ENCODE measurements at places on chromosomes 2 and 18.

GRCh38 chr2:63765117-63765516 is 76.6 kb upstream of the UGP2 start:
- no peak for DNase-seq

DNA sequence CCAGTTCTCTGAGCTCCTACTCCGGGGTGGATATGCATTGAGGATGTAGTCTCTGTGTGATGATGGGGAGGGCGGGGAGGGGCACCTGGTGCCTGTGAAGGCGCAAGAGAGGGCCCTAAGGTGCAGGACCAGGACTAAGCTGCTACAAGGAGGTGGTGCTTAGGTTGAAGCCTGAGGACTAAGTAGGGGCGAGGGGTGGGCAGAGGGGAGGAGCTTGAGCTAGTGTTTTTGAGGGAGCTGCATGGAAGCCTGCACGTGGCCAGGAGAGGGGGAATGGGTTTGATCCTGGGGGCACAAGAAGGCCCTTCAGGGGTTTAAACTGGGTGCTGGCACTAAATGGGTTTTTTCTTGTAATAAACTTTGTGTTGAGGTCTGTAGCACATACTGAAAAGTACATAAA is 105.0 kb downstream of the UGGT1 start:
- no peak for DNase-seq

GRCh38 chr18:30359521-30359920 is 683.0 kb downstream of the DSC3 start:
- no peak for DNase-seq

- peak; percentile 60 for DNase-seq
Observed at GRCh38 chr18:25453556-25454269, 101.7 kb upstream of the ZNF521 start.

- no peak for DNase-seq
Observed at GRCh38 chr2:150101947-150102346, 385.5 kb downstream of the RND3 start.

DNA sequence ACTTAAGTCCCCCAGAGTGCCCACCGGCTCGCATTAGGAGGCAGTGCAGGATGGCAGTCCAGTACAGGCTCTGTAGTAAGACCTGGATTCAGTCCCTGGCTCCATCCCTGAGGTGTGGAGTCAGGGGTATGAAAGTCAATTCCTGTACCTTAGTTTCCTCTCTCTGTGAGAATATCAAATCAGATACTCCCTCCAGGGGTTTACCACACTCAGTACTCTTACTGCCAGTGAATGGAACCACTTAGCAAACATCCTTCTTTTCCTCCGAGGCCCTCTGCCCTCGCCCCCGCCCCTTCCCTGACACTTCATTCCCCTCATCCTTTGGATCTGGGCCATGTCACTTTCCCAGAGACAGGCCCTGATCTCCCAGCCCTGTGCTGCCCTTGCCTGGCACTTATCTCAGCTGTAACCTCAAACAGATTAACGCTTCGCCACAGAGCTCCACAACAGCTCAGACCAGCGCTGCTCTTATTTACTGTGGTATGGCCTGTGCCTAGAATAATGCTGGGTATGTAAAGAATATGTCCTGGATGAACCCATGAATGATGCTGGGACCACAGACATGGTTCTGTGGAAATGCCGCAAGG is 159.0 kb upstream of the TMEM200C start:
- no peak for DNase-seq

DNA sequence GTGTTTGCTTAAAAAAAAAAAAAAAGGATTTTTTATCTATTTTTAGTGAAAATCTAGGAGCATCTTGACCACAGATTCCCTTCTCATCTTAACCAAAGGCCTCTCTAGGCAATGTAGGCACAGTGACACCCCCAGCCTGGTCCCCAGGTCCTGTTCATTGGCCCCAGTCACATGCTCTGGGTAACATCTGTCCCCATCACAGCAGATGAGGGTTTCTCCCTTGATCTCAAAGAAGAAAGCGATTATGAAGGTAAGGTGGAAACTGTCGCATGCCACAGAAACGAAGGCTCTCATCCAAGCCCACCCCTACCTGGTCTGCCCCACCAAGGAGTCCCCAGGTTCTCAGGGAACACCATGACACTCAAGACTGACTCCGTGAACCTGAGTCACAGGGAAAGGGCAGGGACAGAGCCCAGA is 4.7 kb downstream of the HS6ST1 start:
- no peak for DNase-seq

DNA sequence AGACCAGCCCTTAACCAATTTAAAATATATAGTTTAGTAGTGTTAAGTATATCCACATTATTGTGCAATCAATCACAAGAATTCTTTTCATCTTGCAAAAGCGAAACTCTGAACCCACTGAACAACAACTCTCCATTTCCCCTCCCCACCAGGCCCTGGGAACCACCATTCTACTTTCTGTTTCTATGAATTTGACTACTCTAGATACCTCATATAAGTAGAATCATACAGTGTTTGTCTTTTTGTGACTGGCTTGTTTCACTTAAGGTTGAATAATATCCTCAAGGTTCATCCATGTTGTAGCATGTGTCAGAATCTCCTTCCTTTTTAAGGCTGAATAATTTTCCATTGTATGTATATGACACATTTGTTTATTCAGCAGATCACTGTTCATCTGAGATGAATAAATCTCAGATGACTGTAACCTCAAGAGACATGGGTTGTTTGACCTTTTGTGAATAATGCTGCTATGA is 8.1 kb upstream of the SOS1 start:
- DNase-seq = no peak

- DNase-seq = no peak
Observed at GRCh38 chr2:38360177-38360576, 16.9 kb downstream of the ATL2 start.

GRCh38 chr18:58829263-58829662 is 35.4 kb upstream of the ZNF532 start:
- DNase-seq = no peak

GRCh38 chr18:50074404-50074803 is 120.5 kb downstream of the MYO5B start:
- DNase-seq = no peak

GRCh38 chr2:120287183-120288015 is 34.7 kb downstream of the RALB start:
- peak; percentile 82 for DNase-seq

- no peak for DNase-seq
Observed at GRCh38 chr2:101763496-101764333, 66.2 kb downstream of the MAP4K4 start.

DNA sequence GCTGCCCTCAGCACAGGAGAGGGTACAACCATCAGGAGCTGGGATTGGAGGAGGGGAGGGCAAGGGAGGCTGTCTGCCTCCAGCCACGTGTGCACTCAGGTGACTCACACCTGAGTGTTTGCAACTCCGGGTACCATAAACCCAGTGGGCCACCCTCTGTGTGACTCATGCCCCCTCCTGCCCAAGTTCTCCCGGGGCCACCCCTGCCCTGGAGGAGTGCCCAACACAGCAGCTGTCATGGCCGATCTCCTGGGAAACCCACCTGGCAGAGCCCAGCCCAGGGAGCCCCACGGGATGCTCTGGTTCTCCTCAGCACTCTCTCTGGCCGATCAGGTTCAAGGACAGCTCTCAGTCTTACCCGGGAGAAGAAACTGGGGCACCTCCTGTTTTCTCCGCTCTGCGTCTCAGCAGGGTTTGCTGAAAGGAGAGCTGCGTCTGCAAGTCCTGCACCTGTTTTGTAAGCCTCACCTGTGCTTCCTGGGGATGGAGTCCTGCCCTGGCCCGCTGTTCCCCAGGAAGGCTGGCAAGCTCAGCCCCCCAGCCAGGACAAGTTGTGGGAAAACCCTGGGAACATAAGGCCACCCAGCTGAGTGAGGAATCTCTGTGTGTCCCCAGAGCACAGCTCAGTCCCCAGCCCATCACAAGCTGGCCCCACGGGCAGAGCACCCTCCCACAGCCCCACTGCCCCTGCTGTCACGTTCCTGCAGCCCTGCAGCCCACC is 44.0 kb upstream of the UBE2F start:
- DNase-seq = no peak

- peak; percentile 16 for DNase-seq
Observed at GRCh38 chr2:174681099-174682006, 82.9 kb downstream of the CHRNA1 start.

DNA sequence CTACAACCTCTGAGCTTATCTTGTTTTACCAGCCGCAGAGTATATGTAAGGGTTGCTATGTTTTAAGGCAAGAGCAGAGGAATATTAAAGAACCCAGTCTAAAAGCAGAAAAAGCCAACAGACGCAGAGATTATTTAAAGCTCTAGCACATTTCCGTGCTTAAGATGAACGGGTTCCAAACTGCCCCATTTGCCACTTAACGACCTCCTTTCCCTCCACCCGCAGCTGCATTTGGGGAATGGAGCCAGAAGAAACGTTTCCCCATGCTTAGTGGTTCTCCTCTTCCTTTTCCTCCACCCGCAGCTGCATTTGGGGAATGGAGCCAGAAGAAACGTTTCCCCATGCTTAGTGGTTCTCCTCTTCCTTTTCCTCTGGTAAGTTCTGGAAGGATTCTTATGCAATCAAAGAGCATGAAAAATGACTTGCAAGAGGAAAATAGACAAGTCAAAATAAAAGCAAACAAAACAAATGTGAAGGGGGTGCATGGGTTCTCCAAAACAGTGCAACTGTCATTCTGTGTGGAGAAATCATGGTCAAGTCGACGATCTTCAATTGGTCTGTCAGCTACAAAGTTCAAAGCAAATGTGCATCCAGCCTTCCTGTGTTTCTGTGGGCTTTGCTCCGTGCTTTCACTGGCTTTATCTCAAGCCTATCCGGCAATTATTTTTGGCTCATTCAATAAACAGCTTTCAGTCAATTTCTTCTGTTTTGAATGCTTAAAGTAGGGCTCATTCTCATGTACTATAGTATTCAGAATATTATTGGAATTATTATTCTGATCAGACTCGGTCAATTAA is 57.8 kb downstream of the DIPK1C start:
- no peak for DNase-seq

DNA sequence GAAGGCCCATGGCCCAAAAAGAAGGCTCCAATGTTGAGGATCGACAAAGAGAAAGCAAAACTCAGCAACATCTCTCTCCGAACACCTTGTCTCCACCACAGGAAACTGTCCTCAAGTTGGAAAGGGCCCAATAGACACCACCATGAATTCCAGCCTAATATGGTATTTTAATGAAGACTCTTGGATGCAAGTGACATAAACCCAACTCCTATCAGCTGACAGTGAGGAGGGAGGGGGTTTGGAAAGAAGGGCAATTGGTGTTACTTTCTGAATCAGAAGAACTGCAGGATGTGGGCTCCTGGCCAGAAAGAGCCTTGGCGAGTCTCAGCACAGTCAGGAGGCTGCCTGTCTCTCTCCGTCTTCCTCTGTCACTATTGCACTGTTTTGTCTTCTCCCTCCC is 40.3 kb upstream of the SIGLEC15 start:
- no peak for DNase-seq

DNA sequence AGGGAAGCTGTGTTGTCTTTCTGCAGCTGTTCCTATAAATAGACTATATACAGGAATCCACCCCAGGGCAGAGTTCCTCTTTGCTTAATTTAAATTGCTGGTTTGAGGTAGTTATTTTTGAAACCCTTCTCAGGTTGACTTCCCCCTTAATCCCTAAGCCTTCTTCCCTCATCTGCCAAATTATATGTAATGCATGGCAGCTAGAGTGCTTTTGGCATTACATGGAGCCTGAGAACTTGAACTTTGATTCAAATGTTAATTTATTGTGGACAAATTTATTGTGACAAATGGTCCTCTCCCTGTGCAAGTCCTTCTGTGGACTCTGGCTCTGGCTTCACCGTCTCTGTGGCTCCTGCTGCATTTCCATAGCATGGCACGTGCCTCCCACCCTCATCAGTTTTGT is 29.2 kb downstream of the MYO1B start:
- DNase-seq = no peak

DNA sequence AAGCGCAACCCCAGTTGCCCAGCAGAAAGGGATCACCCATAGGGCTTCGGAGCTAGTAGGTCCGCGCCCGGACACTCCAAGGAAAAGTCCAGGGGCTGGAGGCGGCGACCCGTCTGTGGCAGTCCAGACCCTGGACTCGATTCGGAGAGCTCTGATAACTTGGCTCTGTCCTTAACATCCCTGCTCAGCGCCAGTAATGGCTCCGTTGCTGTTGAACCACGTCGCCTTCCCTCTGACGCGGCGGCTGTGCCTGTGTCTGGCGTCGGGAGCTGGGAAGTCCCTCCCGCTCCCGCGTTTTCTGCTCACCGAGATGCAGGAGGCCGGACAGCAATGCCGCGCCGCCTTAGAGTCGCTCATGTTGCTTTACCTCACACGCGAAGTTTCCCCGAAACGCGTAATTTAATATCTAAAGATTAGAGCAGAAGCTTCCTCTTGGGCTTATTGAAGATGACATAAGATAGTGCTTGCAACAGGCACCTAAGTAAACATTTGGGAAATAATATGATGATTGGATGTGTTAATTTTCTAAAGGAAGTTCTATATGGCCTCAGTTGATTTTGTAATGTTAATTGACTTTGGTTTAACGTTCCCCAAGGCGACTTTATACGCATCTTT is 1.3 kb upstream of the ZBTB14 start:
- DNase-seq = peak; percentile 64

DNA sequence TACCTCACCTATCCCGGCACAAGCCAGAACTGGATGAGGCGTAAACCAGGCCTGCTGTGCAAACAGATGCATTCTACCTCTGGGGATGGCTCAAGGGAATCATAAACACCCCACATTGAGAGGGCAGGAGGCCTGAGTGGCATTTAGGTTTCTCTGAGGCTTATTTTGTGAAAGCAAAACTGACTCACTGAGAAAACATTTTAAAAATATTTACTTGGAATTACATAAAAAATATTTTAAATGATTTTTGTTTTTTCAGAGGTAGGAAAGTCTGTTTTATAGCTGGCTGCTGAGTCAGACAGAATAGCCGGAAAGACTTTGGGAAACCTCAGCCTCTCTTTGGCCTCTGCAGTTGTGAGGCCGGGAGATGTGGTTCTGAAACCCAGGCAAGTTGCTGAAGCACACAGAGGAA is 244.1 kb downstream of the NCKAP5 start:
- DNase-seq = peak; percentile 76

DNA sequence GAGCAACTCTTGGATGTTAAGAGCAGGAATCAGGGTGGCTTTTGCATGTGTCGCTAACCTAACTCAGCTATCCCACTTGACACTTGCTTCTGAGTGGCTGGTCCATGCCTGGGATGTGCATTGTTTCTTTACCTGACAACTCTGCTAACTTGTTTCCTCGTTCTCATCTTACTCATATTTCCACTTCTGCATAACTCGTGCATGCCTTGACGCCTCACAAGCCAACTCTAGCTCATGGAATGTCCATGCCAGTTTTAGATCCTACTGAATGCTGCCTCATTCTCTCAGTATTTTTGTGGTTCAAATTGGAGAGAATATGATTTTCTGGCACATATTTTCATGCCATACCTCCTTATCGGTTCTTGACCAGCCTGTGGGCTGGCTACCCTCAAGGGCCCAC is 52.5 kb downstream of the CDCA7 start:
- no peak for DNase-seq

Data from GM04504 (cell line).